ENCODE measurements at places on chromosomes 16 and 17. TPM values are rescaled to one million over a fixed set of nuclear protein-coding genes. Genes with fewer than 3 reads are reported as not detected.

SLC16A13 gene
- 1.4 TPM for total RNA-seq

DNAH17 gene
- total RNA-seq, result not detected

SPATA32 gene
- total RNA-seq, result not detected

SCARF1 gene
- 12.2 TPM for total RNA-seq

RRAD gene
- total RNA-seq, result 135 TPM

OTOA gene
- total RNA-seq, result 0.11 TPM

AANAT gene
- total RNA-seq, result not detected

C17orf100 gene
- 0.69 TPM for total RNA-seq

HS3ST4 gene
- not detected for total RNA-seq

CCL7 gene
- not detected for total RNA-seq

CLDN9 gene
- total RNA-seq, result 1.2 TPM

UTS2R gene
- 1.4 TPM for total RNA-seq

TUBD1 gene
- 7.8 TPM for total RNA-seq

SALL1 gene
- 1.3 TPM for total RNA-seq

TMC6 gene
- total RNA-seq, result 39.5 TPM

TLCD1 gene
- 3.1 TPM for total RNA-seq

ABI3 gene
- total RNA-seq, result 4.9 TPM

CPSF4L gene
- not detected for total RNA-seq

HES7 gene
- not detected for total RNA-seq

SOST gene
- total RNA-seq, result 0.14 TPM

DOC2A gene
- total RNA-seq, result 0.66 TPM

NETO2 gene
- 4.4 TPM for total RNA-seq

LPCAT2 gene
- total RNA-seq, result 6.9 TPM

SSH2 gene
- 28.6 TPM for total RNA-seq

CACNB1 gene
- 3.7 TPM for total RNA-seq

SRCIN1 gene
- 2.0 TPM for total RNA-seq

KRT25 gene
- not detected for total RNA-seq

SCNN1B gene
- total RNA-seq, result not detected

RNF222 gene
- not detected for total RNA-seq

PAM16 gene
- 67.3 TPM for total RNA-seq
